ENCODE measurements at places on chromosomes 6 and 20. TPM values are rescaled to one million over a fixed set of nuclear protein-coding genes. Genes with fewer than 3 reads are reported as not detected.

Gene ATP9A
- 49.0 TPM for total RNA-seq

Gene RIMS1
- total RNA-seq = 5.7 TPM

Gene POM121L2
- not detected for total RNA-seq

Gene PEX3
- total RNA-seq = 26.1 TPM

Gene GPR63
- total RNA-seq = 1.4 TPM

Gene TREM2
- 8.1 TPM for total RNA-seq

Gene MYB
- total RNA-seq = 0.87 TPM

Gene CST4
- total RNA-seq = not detected

Gene KCNG1
- total RNA-seq = not detected

Gene GPX5
- not detected for total RNA-seq

Gene SNAI1
- 10.4 TPM for total RNA-seq

Gene C4B
- total RNA-seq = 225 TPM

Gene ZSCAN9
- total RNA-seq = 15.4 TPM

Gene VGLL2
- total RNA-seq = not detected

Gene PARD6B
- 2.6 TPM for total RNA-seq

DNA sequence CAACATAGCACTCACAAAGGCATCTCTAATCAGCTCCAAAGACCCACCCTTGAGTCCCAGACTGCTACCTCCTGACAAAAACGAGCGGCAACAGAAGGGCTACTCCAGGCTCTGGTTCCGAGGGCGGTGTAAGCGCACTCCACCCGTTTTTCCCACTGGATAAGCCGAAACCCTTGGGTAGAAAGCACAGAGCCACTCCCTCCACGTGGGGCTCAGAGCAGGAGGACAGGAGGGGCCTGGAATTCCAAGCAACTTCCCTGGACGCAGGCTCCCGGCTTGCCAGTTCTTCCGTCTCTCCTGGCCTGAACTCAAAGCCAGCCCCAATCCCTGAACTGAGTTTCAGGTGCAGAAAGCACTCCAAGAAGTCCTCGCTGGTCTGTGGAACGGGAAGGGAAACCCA lies 7.4 kb downstream of the GMEB2 start:
- H3K4me1 ChIP-seq = no peaks in the 10 kb centered on the region
- DNase-seq = no peak
- no peaks in the 10 kb centered on the region for H3K36me3 ChIP-seq
- no peak overlapping the region for H3K27ac ChIP-seq

GRCh38 chr6:169424821-169425240 lies 171.2 kb upstream of the THBS2 start:
- DNase-seq = no peak
- no peaks in the 10 kb centered on the region for H3K27me3 ChIP-seq
- no peaks in the 10 kb centered on the region for H3K4me1 ChIP-seq

GRCh38 chr6:142913036-142913510 lies 31.9 kb downstream of the HIVEP2 start:
- no peaks in the 10 kb centered on the region for H3K27me3 ChIP-seq
- H3K4me3 ChIP-seq = no peak overlapping the region
- no peak for DNase-seq
- no peaks in the 10 kb centered on the region for H3K4me1 ChIP-seq
- no peak overlapping the region for H3K27ac ChIP-seq
- H3K36me3 ChIP-seq = no peaks in the 10 kb centered on the region

- H3K4me3 ChIP-seq = no peak overlapping the region
- no peaks in the 10 kb centered on the region for H3K4me1 ChIP-seq
- DNase-seq = no peak
- no peak overlapping the region for H3K27ac ChIP-seq
- H3K36me3 ChIP-seq = no peaks in the 10 kb centered on the region
These were observed 54.4 kb upstream of the RNF182 start for GRCh38 chr6:13870214-13870830.

DNA sequence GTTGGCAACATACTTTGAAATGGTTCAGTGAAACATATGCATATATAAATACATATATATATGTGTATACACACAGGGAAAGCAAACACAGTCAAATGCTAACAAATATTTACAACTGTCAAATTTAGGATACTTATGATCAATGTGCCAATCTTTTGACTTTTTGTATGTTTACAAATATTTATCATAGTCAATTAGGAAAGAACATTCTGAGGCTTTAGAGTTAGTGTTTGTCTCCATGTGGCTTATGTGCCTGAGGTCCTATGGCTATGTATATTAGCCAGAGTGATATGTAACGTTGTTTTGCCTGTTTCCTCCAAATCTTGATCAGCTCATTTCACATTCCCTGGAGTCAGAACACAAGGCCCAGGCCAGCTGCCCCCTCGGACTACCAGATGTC lies 126.5 kb upstream of the MAN1A1 start:
- no peak overlapping the region for H3K27ac ChIP-seq
- H3K4me1 ChIP-seq = no peaks in the 10 kb centered on the region
- H3K36me3 ChIP-seq = no peaks in the 10 kb centered on the region
- no peak for DNase-seq

DNA sequence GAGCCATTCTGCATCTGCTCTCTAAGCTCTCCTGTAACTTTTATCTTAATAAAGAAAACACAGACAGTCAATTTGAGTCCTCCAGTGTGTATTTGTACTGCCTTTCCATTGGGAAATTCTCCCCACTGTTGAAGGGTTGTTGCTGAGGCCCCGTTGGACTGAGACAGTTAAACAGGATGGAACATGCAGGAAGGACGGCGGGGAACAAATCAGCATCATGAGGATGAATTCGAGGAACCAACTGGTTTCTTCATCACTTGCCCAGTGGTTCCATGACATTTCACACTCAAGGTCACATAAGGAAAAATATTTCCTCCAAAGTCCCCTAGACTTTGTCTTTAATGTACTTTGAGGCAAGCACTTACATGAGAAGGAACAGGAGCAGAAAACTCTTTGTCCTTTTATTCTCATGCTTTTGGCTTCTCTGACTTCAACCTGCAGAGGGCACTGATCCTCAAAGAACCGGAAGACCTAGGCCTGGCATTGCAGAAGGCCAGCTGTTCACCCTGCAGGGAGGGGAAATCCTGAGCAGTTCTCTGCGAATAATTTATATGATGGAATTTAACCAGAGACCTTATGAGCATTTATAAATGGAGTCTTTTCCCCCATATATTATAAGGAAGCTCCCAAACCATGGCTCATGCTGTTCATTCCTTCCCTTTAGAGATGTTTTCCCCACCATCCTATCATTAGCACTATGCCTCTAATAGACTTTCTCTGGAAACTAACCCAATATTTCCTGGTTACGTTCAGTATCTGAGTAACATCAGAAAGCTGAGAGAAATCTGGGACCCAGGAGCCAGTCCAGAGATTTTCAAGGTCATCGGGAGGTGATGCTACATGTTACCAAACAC lies 55.2 kb upstream of the ADGRF1 start:
- DNase-seq = peak; percentile 69
- H3K4me1 ChIP-seq = no peaks in the 10 kb centered on the region
- no peak overlapping the region for H3K27ac ChIP-seq
- H3K36me3 ChIP-seq = no peaks in the 10 kb centered on the region
- no peaks in the 10 kb centered on the region for H3K27me3 ChIP-seq

- H3K36me3 ChIP-seq = no peaks in the 10 kb centered on the region
- H3K27me3 ChIP-seq = no peaks in the 10 kb centered on the region
- DNase-seq = peak; percentile 65
- H3K4me1 ChIP-seq = peaks cover 3% of the 10 kb centered on the region
- H3K4me3 ChIP-seq = peak overlapping the region; percentile 81
- peak overlapping the region; percentile 49 for H3K27ac ChIP-seq
These were observed 1.0 kb downstream of the NAPB start for GRCh38 chr20:23419995-23420901.

DNA sequence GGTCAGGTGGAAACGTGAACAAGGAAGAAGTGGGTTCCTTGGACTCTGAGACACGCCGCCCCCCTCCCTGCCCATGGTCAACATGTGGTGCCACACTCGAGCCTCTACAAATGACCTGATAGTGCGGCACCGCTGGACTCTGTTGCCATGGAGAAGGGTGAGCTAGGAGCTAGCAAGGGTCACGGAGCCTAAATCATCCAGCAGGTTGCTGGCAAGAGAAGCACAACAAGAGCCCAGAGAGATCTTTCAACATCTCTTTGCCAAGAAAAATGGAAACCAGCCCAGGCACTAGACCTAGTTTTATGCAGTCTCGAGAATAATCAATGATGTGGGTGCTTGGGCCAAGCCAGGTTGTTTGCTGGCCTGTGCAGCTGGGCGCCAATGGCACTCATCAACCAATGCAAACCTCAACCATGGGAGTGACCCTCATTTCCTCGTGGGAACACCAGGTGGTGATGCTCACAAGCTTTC lies 69.5 kb downstream of the NOL4L start:
- no peaks in the 10 kb centered on the region for H3K4me1 ChIP-seq
- H3K27me3 ChIP-seq = no peaks in the 10 kb centered on the region
- no peak overlapping the region for H3K27ac ChIP-seq
- DNase-seq = no peak
- H3K4me3 ChIP-seq = no peak overlapping the region

DNA sequence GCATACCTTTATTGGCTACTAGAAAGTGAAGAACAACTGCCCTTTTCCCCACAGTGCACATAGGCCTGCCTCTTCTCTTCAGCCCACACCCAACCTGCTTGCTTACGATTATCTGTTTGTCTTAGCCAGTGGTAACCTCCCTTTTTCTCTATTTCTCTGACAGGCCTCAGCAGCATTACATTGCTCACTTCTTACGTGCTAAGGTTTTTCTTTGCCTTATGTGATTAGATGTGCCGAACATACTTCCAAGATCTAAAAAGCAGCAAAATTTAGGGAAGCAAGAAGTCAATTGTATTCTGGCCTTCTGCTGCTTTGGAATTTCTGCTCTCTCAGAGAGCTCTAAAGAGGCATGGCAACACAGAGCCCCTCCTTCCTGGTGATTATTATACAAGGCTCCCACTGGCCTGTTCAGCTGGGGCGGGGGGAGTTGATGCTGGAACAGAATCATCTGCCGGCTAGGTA lies 7.0 kb downstream of the B4GALT5 start:
- no peaks in the 10 kb centered on the region for H3K27me3 ChIP-seq
- H3K27ac ChIP-seq = no peak overlapping the region
- DNase-seq = no peak
- no peaks in the 10 kb centered on the region for H3K4me1 ChIP-seq
- no peak overlapping the region for H3K4me3 ChIP-seq

- DNase-seq = no peak
- H3K4me3 ChIP-seq = no peak overlapping the region
- H3K27me3 ChIP-seq = no peaks in the 10 kb centered on the region
- H3K4me1 ChIP-seq = peaks cover 7% of the 10 kb centered on the region
- peak overlapping the region; percentile 43 for H3K27ac ChIP-seq
These were observed 75.4 kb downstream of the FILIP1 start for GRCh38 chr6:75418233-75418632.

GRCh38 chr6:108874470-108875160 lies 26.4 kb downstream of the ARMC2 start:
- DNase-seq = no peak
- H3K27ac ChIP-seq = peak overlapping the region; percentile 36
- no peaks in the 10 kb centered on the region for H3K4me1 ChIP-seq

GRCh38 chr6:139587469-139587868 lies 213.0 kb upstream of the CITED2 start:
- no peaks in the 10 kb centered on the region for H3K36me3 ChIP-seq
- H3K27me3 ChIP-seq = no peaks in the 10 kb centered on the region
- no peak for DNase-seq

DNA sequence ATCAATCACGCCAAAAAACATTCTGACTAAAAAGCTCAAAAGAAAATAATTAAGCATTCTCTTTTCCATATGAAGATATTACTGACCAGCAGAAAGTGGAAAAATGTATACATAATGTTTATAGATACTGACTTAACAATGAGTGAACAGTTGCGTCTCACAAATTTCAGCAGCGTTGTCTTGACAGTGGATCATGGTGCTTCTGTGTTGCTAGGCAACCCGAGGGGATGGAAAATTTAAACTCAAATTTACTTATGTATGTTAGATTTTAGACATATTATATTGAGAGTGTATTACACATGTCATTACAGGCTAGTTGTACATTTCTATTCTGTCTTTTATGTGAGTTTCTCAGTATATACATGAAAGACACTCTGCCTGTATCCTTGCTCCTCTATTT lies 110.2 kb downstream of the LAMA2 start:
- no peak overlapping the region for H3K27ac ChIP-seq
- no peak for DNase-seq
- no peaks in the 10 kb centered on the region for H3K36me3 ChIP-seq
- no peak overlapping the region for H3K4me3 ChIP-seq
- H3K4me1 ChIP-seq = no peaks in the 10 kb centered on the region

GRCh38 chr6:33905071-33905609 lies 101.3 kb upstream of the MLN start:
- H3K27ac ChIP-seq = no peak overlapping the region
- no peaks in the 10 kb centered on the region for H3K27me3 ChIP-seq
- no peaks in the 10 kb centered on the region for H3K4me1 ChIP-seq
- no peak for DNase-seq
- H3K4me3 ChIP-seq = no peak overlapping the region

DNA sequence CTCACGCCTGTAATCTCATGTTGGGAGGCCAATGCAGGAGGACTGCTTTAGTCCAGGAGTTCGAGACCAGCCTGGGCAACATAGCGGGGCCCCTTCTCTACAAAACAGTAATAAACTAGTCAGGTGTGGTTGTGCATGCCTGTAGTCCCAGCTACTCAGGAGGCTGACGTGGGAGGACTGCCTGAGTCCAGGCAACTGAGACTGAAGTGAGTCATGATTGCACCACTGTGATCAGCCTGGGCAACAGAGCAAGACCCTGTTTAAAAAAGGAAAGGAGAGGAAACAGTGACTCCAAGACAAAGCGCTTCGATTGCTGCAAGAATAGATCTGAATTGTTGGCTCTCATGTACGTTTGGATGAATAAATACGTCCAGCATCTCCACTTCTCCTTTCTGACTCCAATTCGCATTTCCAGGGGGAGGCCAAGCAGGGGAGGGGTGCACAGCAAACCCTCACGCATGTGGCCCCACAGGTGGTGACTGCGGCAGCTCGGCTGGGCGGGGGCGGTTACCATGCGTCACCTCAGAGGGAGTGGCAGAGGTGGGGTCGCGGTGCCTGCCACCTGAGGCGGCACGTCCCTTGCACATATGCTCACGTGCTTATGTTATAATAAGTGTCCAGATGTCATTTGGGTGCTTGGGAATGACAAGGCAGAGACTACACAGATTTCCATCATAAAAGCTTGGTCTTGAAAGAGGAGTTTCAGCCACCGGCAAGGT lies 95.1 kb upstream of the MPC1 start:
- H3K4me1 ChIP-seq = no peaks in the 10 kb centered on the region
- H3K4me3 ChIP-seq = no peak overlapping the region
- H3K36me3 ChIP-seq = peaks cover 2% of the 10 kb centered on the region
- no peaks in the 10 kb centered on the region for H3K27me3 ChIP-seq
- no peak overlapping the region for H3K27ac ChIP-seq

- H3K27me3 ChIP-seq = no peaks in the 10 kb centered on the region
- DNase-seq = peak; percentile 78
- no peak overlapping the region for H3K4me3 ChIP-seq
- no peak overlapping the region for H3K27ac ChIP-seq
These were observed 1383.5 kb upstream of the DEFB115 start for GRCh38 chr20:29873946-29874345.

Measured in aorta (tissue), 5 donors.